NCI-H510A treated with DMSO at 0.1 percent for 48 hours (cell line): ENCODE measurements at places on chromosomes 16 and 17.
A peak's percentile ranks its signal among the peaks of the same experiment; 100 is the strongest.

- no peak for DNase-seq
Measured at GRCh38 chr17:321386-321941, 31.1 kb downstream of the RPH3AL start.

DNA sequence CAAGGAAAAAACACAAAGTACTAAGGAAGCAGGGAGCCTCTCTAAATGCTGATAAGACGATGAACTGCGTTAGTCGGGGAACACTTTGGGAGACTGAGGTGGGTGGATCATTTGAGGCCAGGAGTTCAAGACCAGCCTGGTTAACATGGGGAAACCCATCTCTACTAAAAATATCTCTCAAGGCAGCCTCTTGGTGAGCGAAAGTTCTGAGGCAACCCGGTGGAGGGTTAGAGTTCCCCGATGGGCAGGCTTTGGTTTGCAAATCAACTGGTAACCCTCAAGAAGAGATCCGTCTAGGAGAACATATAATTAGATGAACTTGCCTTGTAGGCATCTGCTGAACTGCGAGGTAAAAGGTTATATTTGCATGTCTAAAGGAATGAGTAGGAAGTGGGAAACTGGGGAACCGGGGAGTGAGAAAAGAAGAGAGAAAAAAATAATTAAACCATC is 44.6 kb downstream of the WSB1 start:
- DNase-seq: no peak

DNA sequence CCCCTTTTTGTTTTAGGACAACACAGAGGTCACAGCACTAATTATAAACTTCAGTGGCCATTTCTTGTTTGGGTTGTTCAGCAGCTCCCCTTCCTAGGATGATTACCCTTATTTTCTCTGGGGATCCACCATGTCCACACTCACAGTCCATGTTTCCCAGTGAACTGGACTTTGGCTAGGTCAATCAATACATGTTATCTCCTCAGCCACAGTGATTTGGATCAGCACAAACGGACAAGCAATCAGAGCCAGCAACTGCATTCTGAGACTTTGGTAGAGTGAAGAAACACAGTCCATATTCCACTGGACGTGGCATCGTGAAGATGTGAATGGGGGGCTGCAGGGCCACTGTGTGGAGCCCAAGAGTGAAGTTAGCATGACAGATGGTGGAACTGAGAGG is 4.6 kb downstream of the TMEM220 start:
- no peak for DNase-seq

DNA sequence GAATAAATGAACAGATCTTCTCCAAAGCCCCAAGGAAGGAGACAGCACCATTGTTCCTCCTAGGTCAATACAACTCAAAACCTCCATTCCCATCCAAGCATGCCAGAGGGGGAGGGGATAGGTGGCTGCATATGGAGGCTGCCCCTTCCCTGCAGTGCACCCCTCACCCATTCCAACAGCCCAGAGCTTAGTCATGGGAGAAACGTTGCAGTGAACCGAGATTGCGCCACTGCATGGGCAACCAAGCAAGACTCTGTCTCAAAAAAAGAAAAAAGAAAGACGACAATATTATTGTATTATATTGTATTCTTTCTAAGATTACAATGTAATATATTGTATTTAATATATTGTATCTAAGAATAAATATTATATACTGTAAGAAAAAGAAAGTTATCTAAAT is 36.4 kb upstream of the CD300E start:
- no peak for DNase-seq

- no peak for DNase-seq
Measured at GRCh38 chr16:143456-143855, 5.0 kb upstream of the NPRL3 start.

DNA sequence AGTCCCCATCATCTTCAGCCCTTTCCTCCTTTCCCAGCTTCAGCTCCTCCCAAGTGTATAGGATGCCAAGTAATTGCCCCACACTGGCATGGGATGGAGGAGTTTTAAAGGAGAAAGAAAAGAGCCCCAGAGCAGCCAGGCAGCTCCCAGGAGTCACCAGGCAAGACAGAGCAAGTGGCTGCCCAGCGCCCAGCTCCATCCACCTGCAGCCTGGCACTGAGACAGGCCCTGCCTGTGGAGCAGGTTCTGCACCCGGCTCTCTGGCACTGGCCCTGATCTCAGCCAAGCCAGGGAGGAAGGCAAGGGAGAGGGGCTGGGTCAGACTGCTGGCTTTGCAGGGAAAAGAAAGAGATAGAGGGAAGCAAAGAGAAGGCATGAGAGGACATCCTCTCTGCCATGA is 21.7 kb downstream of the FOXN1 start:
- DNase-seq: no peak

GRCh38 chr17:15462976-15463772 is 4.2 kb downstream of the CDRT4 start:
- no peak for DNase-seq

- DNase-seq: no peak
Measured at GRCh38 chr17:48834973-48835372, 4.1 kb downstream of the CALCOCO2 start.

GRCh38 chr17:30970831-30971567 is at the start of gene RNF135:
Gene RNF135, plus strand, starts transcription at chr17:30971039. Its CDS starts 35 bp downstream, at chr17:30971074.
- peak; percentile 94 for DNase-seq

GRCh38 chr16:74029115-74029792 is 267.4 kb upstream of the PSMD7 start:
- DNase-seq: peak; percentile 78

DNA sequence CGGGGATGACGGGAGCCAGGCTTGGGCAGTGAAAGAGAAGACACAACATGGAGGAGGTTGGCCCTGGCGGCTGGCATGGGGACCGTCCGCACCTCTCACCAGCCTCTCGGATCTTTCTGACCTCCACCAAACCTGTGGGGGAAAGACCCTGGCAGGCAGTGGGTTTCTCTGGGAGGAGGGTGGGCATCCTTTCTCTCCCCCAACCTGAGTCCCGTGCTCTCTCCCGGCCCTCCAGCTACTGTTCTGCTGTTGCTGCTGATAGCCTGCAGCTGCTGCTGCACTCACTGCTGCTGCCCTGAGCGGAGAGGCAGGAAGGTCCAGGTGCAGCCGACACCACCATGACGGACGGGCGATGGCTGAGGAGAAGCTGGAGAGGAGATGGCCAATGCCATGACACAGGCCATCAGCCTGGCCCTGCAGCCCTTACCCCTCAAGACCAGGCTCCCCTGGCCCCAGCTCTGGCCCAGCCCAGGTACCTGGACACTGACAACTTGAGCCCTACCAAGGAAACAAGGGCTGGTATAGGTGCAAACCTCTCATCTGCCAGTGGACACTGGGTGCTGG is 7.4 kb downstream of the SMIM5 start:
- no peak for DNase-seq

GRCh38 chr17:16917671-16918394 is 54.1 kb downstream of the TNFRSF13B start:
- no peak for DNase-seq

- DNase-seq: no peak
Measured at GRCh38 chr17:20284022-20284421, 183.3 kb downstream of the LGALS9B start.

DNA sequence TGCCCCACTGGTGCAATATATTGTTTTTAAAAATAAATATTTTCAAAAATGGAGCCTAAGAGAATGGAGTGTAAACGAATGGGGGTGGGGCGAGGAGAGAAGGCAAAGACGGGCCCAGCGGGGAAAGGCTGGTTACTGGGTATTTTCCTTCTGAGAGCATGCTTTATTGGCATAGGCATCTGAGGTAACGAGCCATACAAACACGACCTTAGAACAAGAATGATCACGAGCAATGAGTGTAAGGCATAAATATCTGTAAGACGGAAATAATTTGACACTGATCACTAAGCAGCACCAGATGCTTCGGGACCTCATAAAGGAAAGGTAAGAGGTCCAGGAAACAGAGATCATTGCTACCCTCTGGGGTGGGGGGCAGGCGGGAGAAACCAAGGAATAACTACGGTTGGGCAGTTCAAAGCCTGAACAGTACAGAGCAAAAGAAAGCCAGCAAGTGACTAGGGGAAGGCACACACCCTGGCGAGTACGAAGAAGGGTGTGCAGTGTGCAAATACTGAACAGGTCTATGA is 959 bp downstream of the SSH2 start:
- peak; percentile 80 for DNase-seq

DNA sequence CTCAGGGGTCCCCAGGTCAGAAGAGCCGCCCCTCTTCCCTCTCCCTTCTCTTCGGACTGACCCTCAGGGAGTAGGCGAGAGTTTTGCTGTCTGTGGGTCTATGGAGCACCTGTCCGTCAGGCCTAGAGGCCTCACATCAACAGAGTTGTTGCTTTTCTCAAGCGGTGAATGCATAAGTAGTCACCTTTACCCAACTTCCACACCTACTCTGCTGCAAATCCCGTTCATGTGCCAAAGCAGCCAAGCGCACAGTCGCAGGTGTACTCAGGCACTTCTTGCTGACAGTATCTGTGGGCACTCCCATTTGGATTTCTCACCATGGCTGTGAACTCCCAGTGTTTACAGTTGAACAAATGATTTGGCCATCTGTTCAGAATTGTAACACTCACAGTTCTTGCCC is 4.0 kb upstream of the FA2H start:
- DNase-seq: peak; percentile 45

- no peak for DNase-seq
Measured at GRCh38 chr16:78961464-78961863, 639.1 kb downstream of the MAF start.

DNA sequence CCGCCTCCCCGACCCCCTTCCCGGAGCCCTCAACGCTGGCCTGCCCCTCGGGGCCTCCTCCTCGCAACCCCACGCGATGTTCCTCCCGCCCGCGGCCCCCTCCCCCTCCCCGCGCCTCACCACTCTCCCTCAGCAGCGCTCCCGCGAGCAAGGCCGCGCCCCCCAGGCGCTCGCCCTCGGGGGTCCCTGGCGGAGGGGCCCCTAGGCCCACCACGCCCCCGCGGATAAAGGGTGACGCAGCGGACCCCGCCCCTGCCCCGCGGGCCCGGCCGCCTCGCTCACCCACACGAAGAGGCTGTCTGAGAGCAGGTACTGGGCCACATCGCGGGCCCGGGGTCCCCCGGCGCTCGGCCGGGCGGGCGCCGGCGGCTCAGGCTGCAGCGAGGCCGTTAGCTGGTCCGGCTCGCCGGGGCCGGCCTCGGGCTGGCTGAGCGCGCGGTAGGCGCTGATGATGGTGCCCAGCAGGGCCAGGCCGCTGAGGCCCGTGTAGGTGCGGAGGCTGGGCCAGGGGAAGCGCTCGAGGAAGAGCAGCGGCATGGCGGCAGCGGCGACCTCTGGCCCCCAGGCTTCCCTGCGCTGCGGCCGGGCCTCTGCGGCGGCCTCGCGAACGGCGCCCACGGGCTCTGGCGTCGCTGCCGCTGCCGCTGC is 430 bp downstream of the AMFR start:
- DNase-seq: no peak

DNA sequence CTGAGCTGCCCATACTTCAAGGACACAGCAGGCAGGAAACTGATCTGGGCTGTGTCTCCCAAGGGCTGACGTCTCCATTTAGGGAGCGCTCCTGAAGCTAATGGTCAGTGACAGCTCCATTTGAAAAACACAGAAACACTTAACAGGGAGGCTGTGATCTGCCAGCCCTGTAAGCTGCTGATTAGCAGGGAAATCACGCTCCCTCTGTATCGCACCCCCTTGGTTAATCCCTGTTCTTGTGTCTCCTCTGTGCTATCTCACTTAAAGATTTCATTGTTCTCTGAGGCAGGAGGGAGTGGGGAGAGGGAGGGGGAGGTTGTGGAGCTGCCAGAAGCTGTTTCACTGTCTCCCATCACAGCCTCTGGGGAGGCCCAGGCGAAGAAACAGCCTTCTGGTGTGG is 47.4 kb upstream of the CACNG3 start:
- no peak for DNase-seq

DNA sequence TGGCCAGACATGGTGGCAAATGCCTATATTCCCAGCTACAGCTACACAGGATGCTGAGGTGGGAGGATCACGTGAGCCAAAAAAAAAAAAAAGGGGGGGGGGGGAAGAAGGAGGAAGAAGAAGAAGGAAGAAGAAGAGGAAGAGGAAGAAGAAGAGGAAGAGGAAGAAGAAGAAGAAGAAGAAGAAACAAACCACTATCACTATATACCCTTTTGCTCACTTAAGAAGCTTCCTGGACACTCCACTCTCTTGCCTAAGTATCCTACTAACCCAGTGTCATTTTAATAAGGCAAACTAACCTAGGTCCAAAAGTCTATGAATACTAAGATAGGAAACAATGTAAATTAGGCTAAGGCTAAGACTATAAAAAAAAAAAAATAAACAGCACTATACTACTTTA is 54.8 kb downstream of the GPATCH8 start:
- no peak for DNase-seq

DNA sequence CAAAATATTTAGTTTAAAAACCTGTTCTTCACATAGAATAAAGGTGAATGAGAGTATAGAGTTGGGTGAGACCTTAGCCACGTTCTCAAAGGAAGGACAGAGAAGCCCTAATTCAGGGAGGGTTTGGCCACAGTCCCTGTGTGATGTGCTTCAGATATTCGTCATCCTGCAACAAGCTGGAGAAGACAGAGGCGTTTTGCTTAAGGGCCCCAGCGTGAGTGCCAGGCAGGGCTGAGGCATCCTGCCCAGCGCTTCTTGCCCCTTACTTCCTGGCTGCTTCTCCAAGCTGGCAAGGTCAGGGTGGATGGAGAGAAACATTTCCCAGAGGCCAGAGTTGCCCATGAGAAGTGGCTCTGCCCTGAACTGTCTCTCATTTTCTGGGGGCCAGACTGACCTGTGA is 46.9 kb downstream of the AXIN2 start:
- no peak for DNase-seq

GRCh38 chr16:35745821-35746248 is 2286.4 kb downstream of the TP53TG3F start:
- no peak for DNase-seq

- DNase-seq: no peak
Measured at GRCh38 chr16:26598061-26598460, 468.7 kb upstream of the C16orf82 start.
